ENCODE measurements at places on chromosomes 7 and 10.

DNA sequence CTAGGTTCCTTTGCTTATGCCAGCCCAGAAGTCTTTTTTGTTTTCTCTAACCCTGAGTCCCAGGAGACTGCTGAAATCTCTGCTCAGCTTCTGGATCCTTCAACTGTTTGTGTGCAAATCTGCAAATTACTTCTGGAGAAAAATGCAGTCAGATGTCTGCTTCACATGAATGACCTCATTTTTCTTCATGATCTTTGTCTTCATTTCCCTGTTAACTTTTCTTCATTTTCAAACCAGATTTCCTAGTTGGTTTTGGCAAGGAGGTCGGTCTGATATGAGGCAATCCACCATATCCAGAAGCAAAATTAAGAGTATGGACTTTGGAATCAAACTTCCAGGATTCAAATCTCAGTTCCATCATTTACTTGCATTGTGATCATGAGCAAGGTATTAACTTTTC lies 66.8 kb downstream of the ZNF503 start:
- H3K4me1 ChIP-seq, result no peaks in the 10 kb centered on the region
- DNase-seq, result no peak
- H3K27me3 ChIP-seq, result peaks cover 9% of the 10 kb centered on the region
- no peak overlapping the region for H3K27ac ChIP-seq
- no peaks in the 10 kb centered on the region for H3K36me3 ChIP-seq

- DNase-seq, result peak; percentile 30
- H3K27me3 ChIP-seq, result no peaks in the 10 kb centered on the region
- no peak overlapping the region for H3K4me3 ChIP-seq
- H3K4me1 ChIP-seq, result no peaks in the 10 kb centered on the region
- no peak overlapping the region for H3K27ac ChIP-seq
- no peaks in the 10 kb centered on the region for H3K36me3 ChIP-seq
Observed at GRCh38 chr10:117360994-117361667, 14.1 kb downstream of the PDZD8 start.

GRCh38 chr10:19889256-19889655 lies 73.0 kb downstream of the PLXDC2 start:
- no peak for DNase-seq
- no peaks in the 10 kb centered on the region for H3K36me3 ChIP-seq
- no peak overlapping the region for H3K4me3 ChIP-seq
- no peaks in the 10 kb centered on the region for H3K4me1 ChIP-seq

DNA sequence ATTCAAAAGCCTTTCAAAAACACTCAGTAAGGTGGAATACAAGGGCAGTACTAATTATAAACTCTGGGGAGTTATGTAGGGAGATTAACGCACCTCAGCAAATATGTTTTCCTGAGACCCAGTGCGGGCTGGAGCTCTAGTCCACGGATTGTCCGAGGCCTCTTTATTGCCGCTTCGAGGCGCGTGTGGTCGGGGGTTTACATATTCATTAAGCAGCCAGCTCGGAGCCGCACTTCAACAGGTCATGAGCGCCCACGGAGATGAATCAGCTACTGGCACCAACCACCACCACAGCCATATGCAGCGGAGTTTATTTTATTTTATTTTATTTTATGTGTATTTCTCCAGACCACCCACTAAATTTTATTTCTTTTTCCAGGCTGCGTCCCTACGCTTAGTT lies 195.9 kb upstream of the ADARB2 start:
- no peak overlapping the region for H3K4me3 ChIP-seq
- no peak overlapping the region for H3K27ac ChIP-seq
- H3K36me3 ChIP-seq, result no peaks in the 10 kb centered on the region
- no peak for DNase-seq
- H3K27me3 ChIP-seq, result no peaks in the 10 kb centered on the region

DNA sequence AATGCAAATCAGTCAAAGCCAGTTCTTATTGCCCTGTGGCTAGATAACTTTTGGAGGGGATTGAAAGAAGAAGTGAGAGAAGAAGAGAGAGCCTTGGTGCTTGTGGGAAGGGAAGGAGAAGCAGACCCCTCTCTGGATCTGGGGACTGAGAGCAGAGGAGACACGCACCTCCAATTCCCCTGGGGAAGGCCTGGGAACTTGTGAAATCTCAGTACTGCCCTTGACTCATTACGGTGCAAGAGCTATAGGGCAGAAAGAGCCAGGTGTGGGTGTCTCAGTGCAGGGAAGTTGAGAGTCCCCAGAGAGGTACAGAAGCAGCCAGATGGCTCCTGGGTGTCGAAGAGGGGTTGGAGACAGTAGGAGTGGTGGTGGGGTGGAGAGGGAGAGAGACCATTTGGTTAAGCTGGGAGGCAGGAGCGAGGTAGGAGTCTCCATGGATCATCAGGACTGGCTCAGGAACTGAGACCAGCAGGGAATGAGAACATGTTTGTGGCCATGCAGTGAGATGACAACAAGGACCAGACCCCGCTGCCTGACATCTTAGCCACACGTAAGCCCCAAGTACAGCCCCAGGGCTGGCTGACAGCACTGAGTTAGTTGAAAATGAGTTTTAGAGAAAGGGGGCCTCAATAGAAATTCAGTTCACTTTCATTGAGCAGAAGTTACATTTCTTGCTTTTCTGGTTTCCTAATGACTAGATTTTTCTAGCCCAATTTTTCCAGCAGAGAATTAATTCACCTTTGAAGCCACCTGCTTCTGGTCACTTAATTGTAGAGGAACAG lies 238.2 kb downstream of the BUB3 start:
- H3K27ac ChIP-seq, result no peak overlapping the region
- H3K4me1 ChIP-seq, result no peaks in the 10 kb centered on the region
- no peak for DNase-seq
- H3K27me3 ChIP-seq, result no peaks in the 10 kb centered on the region
- H3K36me3 ChIP-seq, result no peaks in the 10 kb centered on the region
- no peak overlapping the region for H3K4me3 ChIP-seq

DNA sequence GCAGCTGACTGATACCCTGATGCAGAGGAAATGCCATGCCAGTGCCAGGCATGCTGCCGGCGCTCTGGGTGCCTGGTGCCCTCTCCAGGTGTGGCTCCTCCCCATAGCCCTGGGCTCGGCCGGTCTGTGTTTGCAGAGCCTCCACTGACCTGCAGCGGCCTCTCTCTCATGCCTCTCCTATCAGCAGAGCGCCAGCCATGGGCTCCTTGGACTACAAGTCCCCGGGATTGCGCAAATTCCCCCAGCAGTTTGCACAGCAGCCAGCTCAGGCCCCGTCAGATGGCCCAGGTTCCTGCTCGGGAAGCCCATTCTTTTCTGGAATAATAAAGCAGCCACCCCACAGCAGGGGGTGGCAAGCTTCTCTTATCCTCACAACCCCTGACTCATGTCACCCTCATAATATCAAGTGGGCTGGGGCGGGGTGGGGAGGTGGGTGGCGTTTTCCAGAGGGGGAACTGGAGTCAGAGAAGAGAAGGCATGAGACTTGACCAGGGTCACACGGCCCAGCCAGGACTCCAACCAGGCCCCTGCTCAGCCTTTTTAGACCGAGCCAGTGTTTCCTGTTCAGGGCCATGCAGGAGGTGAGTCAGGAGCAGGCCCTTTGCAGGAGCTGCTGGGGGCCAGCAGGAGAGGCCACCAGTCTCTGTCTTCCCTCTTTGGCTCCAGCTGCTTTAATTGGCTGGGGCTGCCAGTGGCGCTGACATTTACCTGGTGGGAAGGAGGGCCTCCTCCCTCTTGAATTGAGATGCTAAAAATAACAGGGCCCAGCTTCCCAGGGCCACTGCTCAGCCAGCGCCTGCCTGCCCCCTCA lies 58.6 kb downstream of the ZMIZ1 start:
- H3K4me1 ChIP-seq, result peaks cover 48% of the 10 kb centered on the region
- no peaks in the 10 kb centered on the region for H3K27me3 ChIP-seq
- H3K4me3 ChIP-seq, result no peak overlapping the region
- peak; percentile 86 for DNase-seq
- H3K36me3 ChIP-seq, result peaks cover 63% of the 10 kb centered on the region

DNA sequence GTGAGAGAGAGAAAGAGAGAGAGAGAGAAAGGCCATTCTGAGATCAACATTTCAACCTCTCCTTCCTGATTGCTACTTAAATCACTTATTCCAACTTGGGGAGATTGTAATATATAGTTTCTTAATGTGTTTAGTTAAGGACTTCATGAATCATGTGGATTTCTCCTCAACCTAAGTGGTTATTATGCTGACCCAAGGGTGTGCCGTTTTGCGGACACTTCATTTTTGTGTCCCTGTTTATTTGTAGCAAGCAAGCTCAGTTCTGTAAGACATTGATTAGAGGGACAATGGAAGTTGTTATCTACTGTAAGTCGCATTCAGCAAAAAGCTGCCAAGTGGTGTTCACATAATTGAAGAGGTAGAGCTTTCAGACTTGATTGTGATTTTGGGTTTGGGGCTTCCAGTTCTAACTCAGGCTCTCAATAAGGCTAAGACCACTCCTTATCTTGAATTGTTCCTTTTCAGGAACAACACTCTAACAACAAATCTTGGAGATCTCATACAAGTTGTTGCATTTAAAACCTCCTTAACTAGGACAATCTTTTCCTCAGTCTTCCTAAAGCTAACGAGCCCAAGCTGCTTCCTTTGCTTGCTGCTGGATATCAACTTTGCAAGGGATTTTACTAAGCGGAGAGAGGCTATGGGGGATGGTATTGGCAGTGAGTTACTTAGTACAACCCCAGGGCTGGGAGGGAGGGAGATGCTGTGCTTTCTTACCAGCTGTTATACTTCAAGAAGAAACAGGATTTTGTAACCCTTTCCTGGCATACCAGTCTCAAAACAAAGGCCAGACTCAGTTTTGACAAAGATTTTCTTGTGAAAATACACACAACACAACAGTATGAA lies 19.8 kb upstream of the COL1A2 start:
- H3K27ac ChIP-seq, result peak overlapping the region; percentile 100
- peak overlapping the region; percentile 41 for H3K4me3 ChIP-seq
- H3K4me1 ChIP-seq, result peaks cover 11% of the 10 kb centered on the region
- no peaks in the 10 kb centered on the region for H3K27me3 ChIP-seq

GRCh38 chr10:116464257-116464656 lies 36.6 kb downstream of the PNLIPRP3 start:
- H3K4me3 ChIP-seq, result no peak overlapping the region
- no peaks in the 10 kb centered on the region for H3K27me3 ChIP-seq
- DNase-seq, result no peak
- no peak overlapping the region for H3K27ac ChIP-seq
- H3K4me1 ChIP-seq, result no peaks in the 10 kb centered on the region
- H3K36me3 ChIP-seq, result no peaks in the 10 kb centered on the region

DNA sequence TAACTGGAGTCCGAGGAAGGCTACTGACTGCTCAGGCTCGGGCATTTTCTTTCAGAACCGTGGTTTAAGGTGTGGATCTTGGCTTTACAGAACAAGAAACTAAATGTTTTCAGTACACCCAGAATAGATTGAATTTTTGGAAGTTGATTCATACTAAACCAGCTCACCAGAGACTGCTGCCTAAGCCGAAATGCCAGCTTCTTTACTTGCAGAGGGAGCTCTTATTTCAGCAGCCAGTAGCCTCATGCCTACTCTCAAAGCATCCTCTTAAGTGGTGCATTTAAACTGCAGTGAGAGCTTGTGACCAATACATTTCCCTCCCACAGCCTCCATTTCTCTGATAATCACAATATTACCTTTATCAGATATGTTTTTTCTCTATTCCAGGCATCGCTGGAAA lies 615.1 kb downstream of the SUGCT start:
- H3K4me3 ChIP-seq, result no peak overlapping the region
- no peaks in the 10 kb centered on the region for H3K36me3 ChIP-seq
- peaks cover 2% of the 10 kb centered on the region for H3K4me1 ChIP-seq
- no peaks in the 10 kb centered on the region for H3K27me3 ChIP-seq
- peak; percentile 48 for DNase-seq

DNA sequence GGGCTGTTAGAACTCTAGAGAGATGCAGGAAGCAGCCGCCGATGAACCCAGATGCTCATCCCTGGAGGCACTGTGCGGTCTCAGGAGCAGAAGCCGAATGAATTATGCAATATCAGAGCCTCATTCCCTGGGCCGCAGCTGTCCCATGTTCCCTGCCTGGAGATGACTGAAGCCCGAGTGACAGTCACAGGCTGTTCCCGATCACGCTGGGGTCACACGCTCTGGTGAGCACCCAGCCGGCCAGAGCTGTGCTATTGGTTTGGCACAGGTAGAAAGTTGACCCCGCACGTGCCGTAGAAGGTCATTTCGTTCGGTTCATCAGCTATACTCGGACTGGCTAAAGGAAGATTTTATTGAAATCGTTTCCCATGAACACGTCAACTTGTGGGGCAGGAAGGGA lies 140.5 kb upstream of the SH2B2 start:
- DNase-seq, result no peak
- peaks cover 2% of the 10 kb centered on the region for H3K36me3 ChIP-seq
- no peak overlapping the region for H3K27ac ChIP-seq
- no peaks in the 10 kb centered on the region for H3K27me3 ChIP-seq
- H3K4me3 ChIP-seq, result no peak overlapping the region
- H3K4me1 ChIP-seq, result peaks cover 3% of the 10 kb centered on the region

DNA sequence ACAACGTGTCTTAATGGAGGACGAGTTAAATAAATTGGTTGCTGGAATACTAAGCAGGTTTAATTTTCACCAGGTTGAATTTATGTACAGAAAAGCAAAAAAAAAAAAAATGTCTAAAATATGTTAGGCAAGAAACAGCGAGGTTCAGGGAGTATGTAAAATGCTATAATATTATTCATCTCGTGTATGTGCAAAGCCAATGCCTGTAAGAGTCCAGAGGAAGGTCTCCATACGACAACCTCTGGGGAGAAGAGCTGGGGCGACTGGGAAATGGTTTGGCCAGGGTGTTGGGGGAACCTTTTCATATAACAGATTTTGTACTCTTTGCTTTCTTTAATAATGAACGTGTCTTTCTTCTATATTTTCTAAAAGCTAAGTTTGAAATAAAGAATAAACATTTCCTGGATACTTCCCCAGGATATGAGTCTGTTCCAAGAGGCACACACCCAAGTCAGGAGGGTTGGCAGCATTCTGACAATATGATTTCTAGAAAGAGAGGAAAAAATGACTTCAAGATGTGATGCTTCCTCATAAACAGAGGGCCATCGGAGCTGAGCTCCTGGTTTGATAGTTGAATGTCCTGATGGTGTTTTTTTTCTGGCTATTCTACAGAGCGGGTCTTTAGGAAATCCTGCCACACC lies 208.6 kb upstream of the MGMT start:
- H3K4me1 ChIP-seq, result no peaks in the 10 kb centered on the region
- H3K27ac ChIP-seq, result no peak overlapping the region
- no peaks in the 10 kb centered on the region for H3K36me3 ChIP-seq
- no peak for DNase-seq
- no peak overlapping the region for H3K4me3 ChIP-seq

GRCh38 chr7:94170836-94171235 lies 166.7 kb upstream of the BET1 start:
- H3K27ac ChIP-seq, result no peak overlapping the region
- H3K4me3 ChIP-seq, result no peak overlapping the region
- no peaks in the 10 kb centered on the region for H3K27me3 ChIP-seq
- DNase-seq, result no peak

GRCh38 chr7:148017126-148017525 lies 573.4 kb upstream of the C7orf33 start:
- no peaks in the 10 kb centered on the region for H3K27me3 ChIP-seq
- no peaks in the 10 kb centered on the region for H3K36me3 ChIP-seq
- no peak overlapping the region for H3K27ac ChIP-seq
- DNase-seq, result no peak

- H3K4me1 ChIP-seq, result no peaks in the 10 kb centered on the region
- H3K4me3 ChIP-seq, result no peak overlapping the region
- no peak for DNase-seq
- no peak overlapping the region for H3K27ac ChIP-seq
- H3K36me3 ChIP-seq, result peaks cover 1% of the 10 kb centered on the region
- no peaks in the 10 kb centered on the region for H3K27me3 ChIP-seq
Observed at GRCh38 chr7:149422914-149423301, 38.0 kb downstream of the ZNF777 start.

Data from IMR-90 (cell line).